ENCODE measurements at places on chromosomes 5 and 9. TPM values are rescaled to one million over a fixed set of nuclear protein-coding genes. Genes with fewer than 3 reads are reported as not detected.

Gene IL7R
- 638 TPM for total RNA-seq

Gene SPRY4
- 0.34 TPM for total RNA-seq

Gene STK32A
- not detected for total RNA-seq

Gene ITGA1
- total RNA-seq = 1.3 TPM

Gene CCL28
- total RNA-seq = 20.6 TPM

Gene TICAM2
- total RNA-seq = 0.50 TPM

Gene RGMB
- 15.8 TPM for total RNA-seq

Gene RNF183
- not detected for total RNA-seq

Gene DND1
- total RNA-seq = 1.9 TPM

GRCh38 chr9:1416261-1416660, 366.1 kb downstream of the DMRT2 start:
- DNase-seq = no peak

DNA sequence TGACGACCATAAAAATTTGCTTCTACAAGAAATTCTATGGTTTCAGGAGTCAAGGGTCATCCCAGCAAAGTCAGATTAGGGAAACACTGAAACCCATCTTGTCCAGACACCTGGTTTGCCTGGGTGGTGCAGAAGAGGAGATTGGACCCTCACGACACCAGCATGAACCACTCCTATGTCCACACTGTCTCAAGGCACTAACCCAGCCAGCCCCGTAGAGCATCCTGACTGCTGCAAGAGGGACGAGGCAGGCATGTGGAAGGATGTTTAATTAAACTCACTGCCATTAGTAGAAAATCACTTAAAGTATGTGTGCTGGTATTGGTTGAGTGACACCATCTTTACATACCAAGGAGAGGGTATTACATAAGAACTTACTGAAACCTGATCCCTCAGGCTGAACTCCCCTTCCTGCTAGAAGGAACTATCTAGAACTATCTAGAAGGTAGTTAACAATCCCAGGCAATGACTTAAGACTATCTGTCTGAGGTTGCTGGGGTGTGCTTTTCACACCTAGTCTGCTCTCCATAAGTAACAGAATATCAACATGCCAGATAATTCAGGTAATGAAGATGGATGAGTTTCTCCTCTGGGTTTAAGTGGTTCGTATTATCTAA, 93.6 kb downstream of the SEMA6A start:
- no peak for DNase-seq

- no peak for DNase-seq
Measured at GRCh38 chr9:17003576-17004240, 131.1 kb upstream of the CNTLN start.

- no peak for DNase-seq
Measured at GRCh38 chr5:42581845-42582244, 158.6 kb downstream of the GHR start.

DNA sequence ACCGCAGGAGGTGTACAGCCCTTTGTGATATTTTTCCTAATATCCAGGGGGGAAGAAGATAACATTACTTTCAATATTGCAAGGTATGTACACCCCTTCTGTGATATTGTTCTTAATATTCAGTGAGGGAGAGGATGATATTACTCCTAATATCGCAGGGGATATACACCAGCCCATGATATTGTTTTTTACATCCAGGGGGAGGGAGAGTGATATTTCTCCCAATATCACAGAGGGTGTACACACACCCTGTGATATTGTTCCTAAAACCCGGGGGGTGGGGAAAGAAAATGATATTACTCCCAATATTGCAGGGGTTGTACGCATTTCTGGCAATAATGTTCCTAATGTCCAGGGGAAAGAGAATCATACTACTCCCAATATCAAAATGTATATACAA, 58.0 kb upstream of the SLC25A48 start:
- no peak for DNase-seq

DNA sequence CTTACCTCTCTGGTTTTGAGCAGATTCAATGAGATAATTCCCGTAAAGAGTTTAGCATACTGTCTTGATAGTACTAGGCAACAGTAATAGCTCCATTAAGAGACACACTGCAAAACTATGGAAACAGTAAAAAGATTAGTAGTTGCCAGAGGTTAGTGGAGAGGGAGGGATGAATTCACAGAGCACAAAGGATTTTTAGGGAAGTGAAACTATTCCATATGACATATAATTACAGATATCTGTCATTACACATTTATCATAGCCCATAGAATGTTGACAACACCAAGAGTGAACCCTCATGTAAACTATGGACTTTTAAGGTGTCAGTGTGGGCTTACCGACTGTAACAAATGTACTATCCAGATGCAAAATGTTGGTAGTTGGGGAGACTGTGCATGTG, 176.4 kb upstream of the PLCXD3 start:
- DNase-seq = no peak

DNA sequence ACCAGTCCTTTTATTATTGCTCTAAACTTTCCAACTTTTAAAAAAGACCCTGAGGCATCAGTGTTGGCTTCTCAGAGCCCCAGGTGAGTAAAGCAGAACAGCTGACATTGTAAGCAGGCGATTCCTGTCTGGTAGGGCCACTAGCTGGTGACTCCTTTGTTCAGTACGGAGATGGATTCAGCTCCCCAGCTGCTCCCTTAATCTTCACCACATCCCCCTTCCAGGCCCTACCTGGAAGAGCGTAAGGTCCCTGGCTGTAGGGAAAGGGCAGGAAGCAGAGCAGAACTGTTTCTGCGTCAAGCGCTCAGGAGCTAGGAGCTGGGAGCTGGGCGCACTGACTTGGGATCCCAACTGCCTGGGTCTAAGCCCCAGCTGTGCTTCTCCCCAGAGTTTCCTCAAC, 203.7 kb upstream of the TAS2R1 start:
- no peak for DNase-seq

- DNase-seq = no peak
Measured at GRCh38 chr5:151068433-151069197, 12.2 kb downstream of the TNIP1 start.

DNA sequence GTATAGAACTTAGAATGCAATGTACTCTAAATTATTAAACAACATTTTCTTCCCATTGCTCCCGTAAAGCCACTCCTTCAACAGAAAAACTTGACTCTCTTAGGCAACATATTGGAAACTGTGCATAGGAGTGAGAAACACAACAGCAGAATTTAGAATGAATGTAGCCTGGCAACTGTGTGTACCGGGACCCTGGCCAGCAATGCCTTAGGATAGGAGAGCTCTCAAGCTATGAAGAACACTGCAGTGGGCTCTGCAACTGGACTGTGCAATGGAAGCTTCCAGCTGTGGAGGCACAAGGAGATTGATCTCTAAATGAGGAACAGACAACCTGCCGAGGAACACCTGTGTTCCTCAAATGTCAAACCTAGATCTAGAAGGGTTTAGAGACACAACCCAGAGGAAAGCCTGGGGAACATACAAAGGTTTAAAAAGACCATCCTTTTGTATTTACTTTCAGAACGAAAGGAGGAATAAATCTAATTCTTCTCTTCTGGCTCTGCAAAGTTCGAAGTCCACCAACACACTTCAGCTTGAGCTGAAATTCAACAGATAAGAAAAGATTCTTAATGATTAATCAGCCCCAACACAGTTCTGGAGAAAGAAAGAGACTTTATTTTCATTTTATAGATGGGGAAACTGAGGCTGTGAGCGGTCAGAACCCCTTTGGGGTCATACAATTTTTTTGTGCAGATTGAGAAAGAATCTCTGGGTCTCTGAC, 51.5 kb upstream of the ARL15 start:
- no peak for DNase-seq

DNA sequence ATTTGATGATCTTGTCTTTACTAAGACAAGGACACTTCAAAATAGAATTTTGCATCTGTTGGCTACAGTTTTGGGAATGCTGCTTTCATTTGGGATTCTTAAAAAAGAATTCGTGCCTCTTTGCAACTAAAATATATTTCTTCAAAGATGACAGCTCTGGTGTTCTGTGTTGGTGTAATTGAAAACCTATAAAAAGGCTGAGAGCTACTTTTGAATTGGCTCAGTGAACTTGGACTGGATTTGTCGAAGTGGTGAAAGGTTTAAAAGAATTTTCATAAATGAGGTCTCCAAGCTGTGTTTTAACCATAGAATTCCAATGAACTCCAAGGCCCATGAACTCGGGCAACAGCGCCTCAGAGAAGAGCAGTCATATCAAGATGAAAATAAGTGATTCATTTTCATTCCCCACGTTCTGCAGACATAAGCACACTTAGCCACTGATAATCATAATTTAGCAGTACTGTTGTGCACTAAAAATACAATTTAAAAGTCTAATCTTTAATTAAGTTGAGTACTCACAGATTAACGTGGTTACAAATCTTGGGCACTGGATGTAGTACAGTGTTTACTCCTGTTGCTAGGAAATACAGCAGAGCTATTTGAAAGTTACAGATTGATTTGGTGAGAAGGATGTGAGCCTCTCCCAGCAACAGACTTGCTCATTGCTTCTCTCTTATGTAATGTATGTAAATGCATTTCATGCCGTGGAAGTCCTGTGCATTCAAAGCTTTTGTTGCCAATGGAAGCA, 10.9 kb downstream of the SNCAIP start:
- DNase-seq = no peak

- no peak for DNase-seq
Measured at GRCh38 chr9:87184956-87185642, 237.8 kb upstream of the GAS1 start.

- no peak for DNase-seq
Measured at GRCh38 chr9:93345643-93346230, 105.7 kb upstream of the FAM120A start.

DNA sequence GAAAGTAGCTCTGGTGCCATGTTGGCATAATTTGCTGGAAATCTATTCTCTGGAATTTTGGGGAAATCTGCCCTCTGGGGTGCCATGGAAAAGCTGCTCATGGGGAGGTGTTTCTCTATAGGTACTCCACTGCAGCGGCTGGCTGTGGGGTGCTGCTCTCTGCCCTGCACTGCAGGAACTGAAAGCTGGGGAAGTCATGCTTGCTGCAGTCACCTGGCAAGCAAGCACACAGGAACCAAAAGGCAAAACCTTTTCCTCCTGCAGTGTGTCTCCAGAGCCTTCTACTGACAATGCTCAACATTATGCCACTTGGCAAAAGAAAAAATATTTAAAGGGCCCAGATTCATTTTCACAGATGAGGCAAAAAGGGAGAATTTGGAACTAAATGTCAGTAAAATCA, 25.8 kb upstream of the CARNMT1 start:
- no peak for DNase-seq

GRCh38 chr5:172740428-172741205, 30.4 kb downstream of the DUSP1 start:
- no peak for DNase-seq

GRCh38 chr5:67262956-67263355, 66.4 kb upstream of the CD180 start:
- DNase-seq = no peak

DNA sequence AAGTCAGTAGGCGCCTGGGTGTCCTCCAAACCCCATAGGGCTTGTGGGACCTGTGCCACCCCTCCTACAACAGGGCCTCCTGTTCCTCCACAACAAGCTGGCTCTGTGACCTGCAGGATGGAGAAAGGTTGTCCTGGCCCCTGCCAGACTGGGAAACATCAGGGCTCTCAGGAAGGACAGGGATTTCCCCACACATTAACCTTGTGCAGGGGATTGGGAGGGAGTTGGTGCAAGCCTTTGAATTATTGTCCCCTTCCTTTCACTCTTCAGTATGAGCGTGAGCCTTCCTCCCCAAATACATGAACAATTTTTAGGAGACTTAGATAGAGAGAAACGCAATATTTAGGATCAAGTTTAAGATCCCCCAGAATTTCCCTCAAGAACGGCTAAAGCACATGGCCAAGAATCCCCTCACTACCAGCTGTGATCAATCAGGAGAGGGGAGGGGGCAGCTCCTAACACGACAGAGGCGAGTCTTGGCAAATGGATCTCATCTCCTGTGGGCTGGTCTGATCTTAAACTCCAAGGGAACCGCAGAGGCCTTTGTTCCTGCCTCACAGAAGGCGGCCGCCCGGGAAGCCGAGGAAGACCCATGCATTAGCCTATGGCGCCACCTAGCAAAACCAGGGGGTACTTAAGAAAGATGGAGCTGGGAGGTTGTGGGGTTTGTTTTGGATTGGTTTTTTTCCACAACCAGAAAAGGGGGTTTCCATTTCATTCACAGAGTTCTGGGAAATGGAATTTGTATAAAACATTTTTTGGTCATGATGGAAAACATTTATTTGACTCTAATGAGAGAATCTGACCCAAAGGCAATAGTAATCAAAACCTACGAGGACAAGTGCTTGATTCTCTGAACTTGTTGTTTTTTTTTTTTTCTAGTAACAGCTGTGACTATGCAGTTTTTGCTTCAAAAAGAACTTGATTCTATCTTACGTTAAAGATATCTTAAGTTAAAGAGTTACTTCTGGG, 36.1 kb upstream of the OSMR start:
- DNase-seq = no peak

- DNase-seq = no peak
Measured at GRCh38 chr5:111975133-111975532, 218.1 kb upstream of the NREP start.

DNA sequence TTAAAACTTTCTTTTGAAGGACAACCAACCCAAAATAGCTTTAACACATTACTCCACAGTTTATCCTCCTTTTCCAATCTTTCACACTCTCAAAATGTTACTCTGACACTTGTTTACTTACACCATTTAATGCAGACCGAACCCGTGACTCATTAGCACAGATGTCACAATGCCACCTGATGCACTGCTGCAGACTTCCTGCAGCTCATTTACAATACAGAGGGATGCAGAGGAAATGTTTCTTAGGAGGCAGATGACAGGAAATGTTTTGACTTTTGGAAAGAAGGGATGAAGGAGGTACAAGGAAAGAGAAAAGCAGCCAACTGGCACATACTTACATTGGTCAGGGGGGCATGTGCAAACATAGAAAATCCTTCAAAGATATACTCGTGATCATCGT, 39.0 kb downstream of the DROSHA start:
- no peak for DNase-seq

DNA sequence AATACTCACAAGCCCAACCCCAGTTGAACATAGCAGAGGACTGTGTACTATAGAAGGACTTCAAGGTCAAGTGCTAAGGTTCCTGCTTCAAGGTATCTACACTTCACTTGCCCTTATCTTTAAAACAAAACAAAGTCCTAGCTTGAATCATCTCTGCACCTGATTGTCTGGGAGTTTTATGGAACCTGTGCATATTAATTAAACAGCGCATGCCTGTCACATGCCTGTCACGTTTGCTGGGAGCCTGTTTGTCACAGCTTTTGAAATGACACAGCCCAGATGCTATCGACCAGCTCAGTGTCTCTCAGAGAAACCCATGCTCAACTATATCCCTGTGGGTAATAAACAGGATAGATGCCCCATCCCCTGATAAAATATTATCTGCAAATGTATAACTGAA, 476.0 kb downstream of the ZSWIM6 start:
- no peak for DNase-seq

- DNase-seq = no peak
Measured at GRCh38 chr5:77641963-77642737, 3.6 kb upstream of the OTP start.

DNA sequence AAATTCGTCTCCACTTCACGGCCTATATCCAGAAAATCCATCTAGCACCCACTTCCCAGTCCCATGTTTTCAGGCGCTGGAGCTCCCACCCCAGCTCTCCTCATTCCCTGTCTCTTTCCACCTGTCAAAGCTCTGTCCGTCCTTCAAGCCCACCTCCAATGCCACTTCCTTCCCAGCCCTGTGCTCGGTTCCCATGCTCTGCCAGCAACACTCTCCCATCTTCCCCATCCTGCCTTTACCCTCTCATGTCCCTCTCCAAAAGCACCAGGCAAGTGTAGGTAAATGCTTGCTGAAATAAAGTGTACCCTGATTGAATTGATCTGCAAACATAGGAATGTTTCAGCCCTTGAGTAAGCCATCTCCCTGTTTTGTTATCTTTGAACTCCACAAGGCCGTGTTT, 9.2 kb downstream of the DRD1 start:
- no peak for DNase-seq

- DNase-seq = no peak
Measured at GRCh38 chr5:150107909-150108447, 21.6 kb upstream of the CSF1R start.

All from CD4-positive, alpha-beta T cell (primary cell).